ENCODE measurements at places on chromosomes 3 and 15.

GRCh38 chr15:65089206-65089824, 12.8 kb downstream of the KBTBD13 start:
- DNase-seq: no peak

- DNase-seq: no peak
These were observed 12.9 kb downstream of the VPS18 start for GRCh38 chr15:40906991-40907802.

DNA sequence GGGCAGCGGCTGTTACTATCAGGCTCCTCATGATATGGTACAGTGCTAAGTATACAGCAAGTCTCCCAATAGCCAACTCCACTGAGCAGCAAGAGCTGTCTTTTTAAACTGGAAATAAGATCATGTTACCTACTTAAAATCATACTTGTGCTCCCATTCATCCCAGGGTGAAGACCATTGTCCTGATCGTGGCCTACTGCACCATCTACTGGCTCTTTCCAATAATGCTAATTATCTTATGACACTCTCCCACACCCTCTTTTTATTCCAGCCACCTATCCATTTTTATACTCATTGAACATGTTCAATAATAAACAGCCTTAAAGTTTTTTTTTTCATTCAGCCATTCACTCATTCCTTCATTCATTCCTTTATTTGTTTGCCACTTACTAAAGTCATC, 117.7 kb downstream of the GBE1 start:
- DNase-seq: no peak

DNA sequence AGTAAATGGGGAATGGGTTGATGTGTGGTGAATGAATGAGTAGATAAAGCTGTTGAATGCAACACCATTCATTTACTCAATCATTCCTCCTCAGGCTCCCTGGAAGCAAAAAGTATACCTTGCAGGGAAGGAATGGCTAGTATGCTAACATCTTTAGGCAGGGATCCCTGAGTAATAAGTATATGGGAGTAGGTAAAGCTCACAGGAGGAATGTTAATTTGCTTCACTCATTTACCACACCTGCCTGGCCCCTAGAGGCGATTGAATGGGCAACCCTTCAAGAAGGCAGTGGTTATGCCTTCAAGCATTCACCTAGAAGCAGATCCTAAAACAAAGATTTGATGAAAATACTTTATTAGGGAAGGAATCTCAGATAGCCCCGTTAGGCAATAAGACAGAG, 208.7 kb upstream of the GADL1 start:
- DNase-seq: no peak

DNA sequence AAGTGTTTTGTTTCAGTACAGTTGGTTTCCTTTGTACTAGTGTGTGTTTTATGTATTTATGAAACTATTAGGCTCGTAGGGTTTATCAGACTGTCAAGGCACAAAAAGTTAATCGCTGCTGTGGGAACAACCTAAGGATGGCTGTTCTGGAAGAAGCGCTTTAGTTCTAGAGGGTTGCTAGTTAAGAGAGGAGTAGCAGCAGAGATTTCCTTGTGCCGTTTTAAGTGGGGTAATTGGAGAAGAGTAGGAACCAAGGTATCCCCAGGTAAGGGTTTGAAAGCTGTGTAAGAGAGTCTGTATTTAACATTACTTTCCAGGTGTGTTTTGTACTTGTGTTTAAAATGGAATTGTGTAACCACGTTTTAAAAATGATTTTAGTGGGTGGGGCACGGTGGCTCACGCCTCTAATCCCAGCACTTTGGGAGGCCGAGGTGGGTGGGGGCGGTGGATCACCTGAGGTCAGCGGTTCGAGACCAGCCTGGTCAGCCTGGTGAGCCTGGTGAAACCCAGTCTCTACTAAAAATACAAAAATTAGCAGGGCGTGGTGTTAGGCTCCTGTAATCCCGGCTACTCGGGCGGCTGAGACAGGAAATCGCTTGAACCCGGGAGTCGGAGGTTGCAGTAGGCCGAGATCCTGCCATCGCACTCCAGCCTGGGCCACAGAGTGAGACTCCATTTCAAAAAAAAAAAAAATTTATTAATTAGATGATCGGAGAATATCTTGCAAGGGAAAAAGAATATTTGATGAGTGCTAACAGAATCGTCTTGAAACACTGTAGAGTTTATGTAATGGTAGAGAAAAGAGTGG, 2.6 kb downstream of the MORF4L1 start:
- DNase-seq: no peak

- DNase-seq: no peak
These were observed 235.8 kb downstream of the SUCLG2 start for GRCh38 chr3:67418426-67419217.

- no peak for DNase-seq
These were observed 15.7 kb downstream of the PLEKHO2 start for GRCh38 chr15:64857421-64857820.

- no peak for DNase-seq
These were observed 218.7 kb upstream of the CHRNA7 start for GRCh38 chr15:31811641-31812040.

- no peak for DNase-seq
These were observed 13.9 kb downstream of the CCR5AS start for GRCh38 chr3:46393011-46393410.

DNA sequence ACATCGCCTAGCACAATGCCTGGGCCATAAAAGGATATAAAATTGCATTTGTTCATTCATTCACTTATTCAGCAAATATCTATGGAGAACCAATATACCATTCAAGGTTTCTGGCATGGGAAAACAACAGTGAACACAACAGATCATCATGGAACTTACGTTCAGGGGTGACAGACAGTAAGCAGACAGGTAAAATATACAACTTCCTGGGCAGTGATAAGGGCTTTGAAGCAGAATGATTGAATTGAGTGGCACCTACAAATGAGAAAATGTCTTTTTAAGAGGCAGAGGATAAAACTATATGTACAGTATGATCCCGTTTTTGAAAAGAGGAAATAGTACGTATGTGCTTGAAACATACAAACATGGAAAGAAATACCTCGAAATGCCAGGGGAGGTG, 39.2 kb downstream of the CMTM7 start:
- no peak for DNase-seq

DNA sequence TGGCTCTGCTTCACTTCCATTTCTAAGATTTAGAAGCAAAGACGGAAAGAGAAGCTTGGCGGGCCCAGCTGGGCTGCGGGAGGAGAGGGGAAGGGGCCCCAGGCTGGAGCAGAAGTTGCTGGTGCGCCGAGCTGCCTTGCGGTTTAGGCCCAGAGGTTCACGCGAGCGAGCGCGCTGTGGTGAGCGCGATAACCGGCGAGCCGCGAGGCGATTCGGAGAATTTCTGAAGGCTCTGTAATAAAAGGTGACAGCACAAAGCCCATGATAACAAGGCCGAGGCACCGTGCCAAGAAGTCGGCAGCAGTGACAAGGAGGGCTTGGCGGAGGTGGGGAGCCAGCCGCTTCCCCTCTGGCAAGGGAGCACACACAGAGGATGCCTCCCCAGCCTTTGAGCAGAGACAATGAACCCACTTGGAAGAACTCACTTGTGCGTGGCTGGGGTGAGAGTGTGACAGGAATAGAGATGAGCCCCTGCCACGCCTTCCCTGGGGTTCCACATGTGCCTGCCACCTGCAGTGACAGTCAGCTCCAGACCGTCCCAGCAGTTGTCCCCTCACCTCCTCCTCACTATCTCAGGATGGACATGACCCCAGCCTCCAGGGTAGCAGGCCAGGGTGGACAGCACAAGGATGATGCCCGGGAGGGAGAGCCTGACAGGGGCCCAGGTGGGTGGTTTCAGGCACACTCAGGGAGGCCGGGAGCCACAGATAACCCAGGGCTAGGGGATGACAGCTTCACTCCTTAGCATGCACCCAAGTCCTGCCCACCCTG, 315.2 kb downstream of the UACA start:
- DNase-seq: no peak

DNA sequence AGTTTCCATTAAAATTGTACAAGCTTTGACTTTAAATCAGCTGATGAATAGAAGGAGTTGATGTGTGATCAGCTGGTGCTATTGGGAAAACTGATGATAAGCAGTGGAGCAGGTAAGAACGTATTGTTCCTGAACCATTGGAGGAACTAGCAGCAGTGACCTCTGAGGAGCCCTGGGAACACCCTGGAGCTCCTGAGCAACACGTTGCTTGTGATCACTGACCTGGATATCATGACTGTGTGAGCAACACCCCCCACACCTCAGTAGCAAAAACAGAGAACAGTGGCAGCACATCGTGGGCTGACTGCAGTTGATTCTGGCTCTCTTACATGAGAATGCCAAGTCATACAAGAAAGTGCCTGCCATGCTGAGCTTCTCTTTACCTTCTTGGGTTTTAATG, 72.9 kb downstream of the BLM start:
- no peak for DNase-seq

DNA sequence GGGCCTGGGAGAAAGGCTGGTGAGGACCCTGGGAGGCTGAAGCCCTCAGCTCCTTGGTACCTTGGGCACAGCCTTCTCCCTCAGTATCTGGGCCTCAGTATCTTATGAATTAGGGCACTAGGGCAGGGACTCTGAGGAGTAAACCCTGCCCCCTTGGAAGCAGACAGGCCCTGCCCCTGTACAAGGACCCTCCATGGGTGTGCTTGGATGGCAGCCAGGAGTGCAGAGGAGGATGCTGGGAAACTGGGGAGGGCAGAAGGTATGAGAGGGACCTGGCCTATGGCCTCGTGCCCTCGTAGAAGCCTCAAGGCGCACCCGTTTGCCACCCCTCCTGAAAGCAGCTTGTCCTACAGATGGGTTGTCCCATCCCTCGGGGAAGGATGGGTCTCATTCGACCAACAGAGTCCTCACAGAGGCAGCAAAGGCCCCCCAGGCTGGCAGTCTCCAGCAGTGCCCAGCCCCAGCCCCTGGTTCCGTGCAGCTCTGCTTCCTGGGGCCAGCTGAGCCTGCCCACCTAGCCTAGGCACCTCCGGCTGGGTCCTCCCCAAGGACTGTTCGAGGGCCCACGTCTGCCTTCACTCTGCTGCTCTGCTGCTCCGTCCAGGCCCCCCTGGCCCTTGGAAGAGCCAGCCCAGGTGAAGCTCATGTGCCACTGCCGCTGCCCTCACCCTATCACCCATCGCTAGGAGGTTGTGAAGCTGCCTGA, 15.3 kb upstream of the SEMA3F start:
- no peak for DNase-seq

DNA sequence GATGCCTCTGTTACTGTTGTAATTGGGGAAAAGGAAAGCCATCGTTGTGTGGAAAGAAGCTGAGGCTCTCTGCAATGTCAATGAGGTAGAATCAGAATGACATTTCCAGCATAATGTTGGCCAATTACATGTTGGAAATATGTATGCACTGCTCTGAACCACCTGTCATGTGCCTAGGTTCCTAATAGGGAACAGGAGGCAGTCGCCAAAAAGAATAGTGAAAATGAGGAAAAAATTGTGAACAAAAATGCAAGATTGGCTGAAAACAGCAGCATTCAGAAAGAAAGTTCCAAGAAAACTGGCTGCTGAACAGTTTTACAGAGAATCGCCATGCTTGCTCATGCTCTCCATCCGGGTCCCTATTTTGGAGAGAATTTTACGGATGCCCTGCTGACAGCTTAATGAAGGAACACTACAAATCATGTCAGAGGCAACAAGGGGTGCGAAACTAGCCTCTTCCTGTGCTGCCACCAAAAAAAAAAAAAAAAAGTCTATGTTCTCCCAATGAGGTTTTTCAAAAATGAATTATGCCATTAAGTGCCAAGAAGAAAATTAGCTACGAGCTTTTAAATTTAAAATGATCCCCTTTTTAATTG, 305.9 kb upstream of the ARRDC4 start:
- DNase-seq: no peak

GRCh38 chr3:192352142-192352541, 375.2 kb downstream of the FGF12 start:
- no peak for DNase-seq

DNA sequence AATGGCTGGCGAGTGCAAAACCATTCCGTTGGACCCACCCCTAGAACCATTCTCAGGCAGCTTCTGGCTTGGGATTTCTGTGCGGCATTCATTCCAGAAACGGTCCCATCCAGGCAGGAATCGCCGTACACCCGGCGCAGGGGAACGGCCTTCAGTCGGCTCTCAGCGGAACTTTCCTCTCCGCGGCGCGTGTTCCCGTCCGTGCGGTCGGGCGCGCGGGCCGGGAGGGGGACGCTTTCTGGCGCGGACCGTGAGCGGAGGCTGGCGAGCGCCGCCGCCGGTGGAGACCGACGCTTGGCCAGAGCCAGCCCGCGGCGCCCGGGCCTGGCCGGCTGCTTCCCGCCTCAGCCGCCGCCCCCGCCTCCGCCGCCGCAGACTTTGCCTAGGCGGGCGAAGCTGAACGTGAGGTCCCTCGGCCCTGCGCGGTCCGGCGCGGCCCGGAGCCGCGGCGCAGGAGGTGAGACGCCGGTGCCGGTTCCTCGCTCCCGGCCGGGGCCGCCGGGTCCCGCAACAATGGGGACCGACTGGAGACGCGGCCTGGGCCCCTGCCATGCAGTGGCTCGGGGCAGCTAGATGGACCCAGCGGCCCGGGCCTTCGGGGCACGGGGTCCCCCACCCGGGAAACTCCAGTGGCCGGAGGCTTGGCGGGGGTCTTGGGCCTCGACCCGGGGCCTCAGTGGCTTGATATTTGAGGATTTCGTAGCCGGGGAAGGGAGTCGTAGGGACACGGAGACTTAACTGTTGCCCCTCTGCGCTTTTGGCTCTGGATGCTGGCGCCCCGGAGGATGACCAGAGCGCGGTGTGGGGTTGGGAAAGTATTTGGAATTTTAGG, at the start of gene RAD54L2:
RAD54L2 (plus strand) TSS at position 261 of the 832 bp plus-strand sequence. CDS start 51,702 bp downstream, outside the sequence.
- peak; percentile 23 for DNase-seq

DNA sequence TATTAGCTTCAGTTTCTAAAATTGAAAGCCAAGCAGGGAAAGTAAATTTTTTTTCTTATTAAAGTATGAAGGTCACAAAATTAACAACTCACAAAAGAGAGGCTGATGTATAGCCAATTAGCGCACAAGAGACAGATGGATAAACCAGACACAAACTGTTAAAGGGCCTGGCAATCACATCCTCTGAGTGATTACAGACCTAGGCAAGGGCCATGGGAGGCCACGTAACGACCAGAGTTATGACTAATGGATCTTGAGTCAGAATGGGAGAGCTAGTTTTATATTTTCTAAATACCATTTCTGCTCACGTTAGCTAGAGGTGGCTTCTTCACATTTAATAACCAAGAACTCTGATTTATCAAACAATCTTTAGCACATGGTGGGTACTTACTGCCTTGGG, 17.8 kb upstream of the SCAMP5 start:
- DNase-seq: no peak

Measured in GM12878 (cell line).